ENCODE measurements at places on chromosomes 5 and 9.
A peak's percentile ranks its signal among the peaks of the same experiment; 100 is the strongest.

DNA sequence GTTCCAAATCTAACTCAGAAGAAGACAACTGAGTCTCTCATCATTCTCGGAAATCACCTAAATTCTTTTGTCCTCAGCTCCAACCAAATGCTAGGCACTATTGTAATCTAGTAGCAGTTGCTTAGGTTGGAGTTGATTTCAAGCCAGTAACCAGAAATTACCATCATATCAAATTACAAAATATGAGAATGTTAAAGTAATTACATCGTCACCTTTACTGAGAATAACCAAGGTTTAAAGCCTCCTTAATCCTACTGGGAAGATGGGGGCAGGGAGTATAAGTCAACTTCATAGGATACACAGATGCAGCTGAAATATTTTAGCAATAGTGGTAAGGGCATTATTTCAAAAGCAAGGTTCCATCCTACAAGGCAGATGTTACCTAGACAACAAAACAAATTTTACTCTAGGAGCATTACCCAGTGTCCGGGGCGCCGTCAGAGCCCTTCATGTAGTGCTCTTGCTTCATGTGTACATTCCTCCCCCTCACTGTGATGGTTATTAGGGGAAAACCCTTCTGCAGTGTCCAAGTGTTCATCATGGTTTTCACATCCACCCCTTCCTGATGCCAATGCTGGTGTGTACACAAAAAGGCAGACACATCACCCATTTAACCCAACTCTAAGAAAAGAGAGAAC, 19.5 kb downstream of the ERAP1 start:
- DNase-seq = no peak

- peak; percentile 90 for DNase-seq
Measured at GRCh38 chr9:87556039-87556438, 58.4 kb downstream of the DAPK1 start.

- peak; percentile 84 for DNase-seq
Measured at GRCh38 chr9:81588148-81588871, 101.0 kb downstream of the TLE1 start.

- no peak for DNase-seq
Measured at GRCh38 chr9:92965061-92965758, 17.9 kb downstream of the FGD3 start.

GRCh38 chr9:92138157-92138959, 23.1 kb upstream of the SPTLC1 start:
- peak; percentile 65 for DNase-seq

DNA sequence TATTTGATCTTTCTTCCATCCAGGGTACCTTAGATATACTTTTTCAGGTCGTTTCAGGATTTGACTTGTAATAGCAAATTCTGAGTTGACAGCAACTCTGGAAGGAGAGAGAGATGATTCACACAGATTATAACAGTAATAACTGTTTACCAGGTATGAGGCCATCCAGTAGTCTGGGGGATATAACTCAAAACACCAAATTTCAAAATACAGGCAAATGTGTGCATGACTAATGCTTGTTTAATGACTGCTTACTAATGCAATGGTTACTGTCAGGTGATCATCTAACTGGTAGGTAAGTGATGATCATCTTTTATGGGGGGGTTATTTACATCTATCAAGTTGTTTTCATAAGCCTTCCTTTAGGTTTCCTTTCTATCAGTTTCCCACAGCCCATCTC, 412.3 kb downstream of the MAT2B start:
- DNase-seq = no peak

GRCh38 chr9:24257726-24258125, 288.0 kb downstream of the IZUMO3 start:
- peak; percentile 52 for DNase-seq

GRCh38 chr5:177427211-177427822, 841 bp downstream of the GRK6 start:
- no peak for DNase-seq

- DNase-seq = no peak
Measured at GRCh38 chr5:88666761-88667495, 216.1 kb downstream of the MEF2C start.

DNA sequence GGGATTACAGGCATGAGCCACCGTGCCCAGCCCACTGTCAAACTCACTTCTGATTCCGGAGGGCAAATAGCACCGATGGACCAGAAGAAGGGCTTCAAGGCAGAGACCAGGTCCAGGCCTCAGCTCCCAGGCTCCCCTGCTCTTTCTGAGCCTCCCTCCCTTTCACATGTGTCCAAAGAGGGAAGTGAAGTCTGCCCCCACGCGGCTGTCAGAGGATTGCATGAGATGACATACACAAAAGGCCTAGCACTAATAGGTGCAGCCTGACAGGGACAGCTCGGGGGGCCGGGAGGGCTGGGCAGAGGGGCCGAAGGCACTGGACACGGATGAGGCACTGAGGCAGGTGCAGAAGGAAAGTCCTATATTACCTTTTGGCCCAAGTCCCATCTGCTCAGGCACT, 16.1 kb downstream of the FBP1 start:
- no peak for DNase-seq

DNA sequence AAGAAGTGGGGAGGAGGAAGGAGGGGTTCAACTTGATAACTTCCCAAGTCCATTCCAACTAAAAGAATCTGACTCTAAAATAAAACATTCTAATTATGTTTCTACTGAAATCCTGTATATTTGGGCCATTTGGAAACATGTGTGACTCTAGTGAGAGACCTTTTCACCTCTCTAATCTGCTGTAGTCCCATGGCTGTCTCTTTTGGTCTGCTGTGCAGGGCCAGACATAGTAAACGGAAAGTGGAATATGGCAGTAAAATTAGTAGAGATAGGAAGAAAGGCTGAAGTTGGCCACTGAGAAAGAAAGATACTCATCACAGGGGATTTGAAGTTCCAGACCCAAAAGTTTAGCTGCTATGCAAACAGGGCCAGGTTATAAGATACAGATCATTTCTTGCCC, 15.9 kb downstream of the RFX3 start:
- no peak for DNase-seq

- no peak for DNase-seq
Measured at GRCh38 chr5:170752257-170753215, 31.0 kb upstream of the GABRP start.

DNA sequence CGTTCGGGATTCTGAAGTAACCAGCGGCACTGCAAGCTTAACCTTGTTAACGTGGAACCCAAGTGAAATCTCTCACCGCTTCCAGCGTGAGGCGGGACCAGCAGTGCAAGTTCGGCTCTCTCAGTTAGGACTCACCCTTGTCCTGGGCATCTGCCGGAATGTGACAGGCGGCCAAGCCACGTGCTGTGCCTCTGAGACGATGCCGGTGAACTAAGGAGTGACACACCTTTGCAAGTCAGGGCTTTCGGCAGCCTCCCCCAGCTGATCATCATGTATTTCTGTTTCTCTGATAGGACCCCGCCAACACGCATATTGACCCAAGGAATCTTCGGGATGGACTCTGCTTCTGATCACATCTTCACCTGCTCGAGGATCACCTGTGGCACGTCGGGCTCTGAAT, 415.0 kb upstream of the IRX1 start:
- no peak for DNase-seq

GRCh38 chr9:134357631-134358025, 31.4 kb downstream of the RXRA start:
- DNase-seq = no peak

- DNase-seq = no peak
Measured at GRCh38 chr5:141528291-141528984, 39.6 kb downstream of the PCDHGC5 start.

DNA sequence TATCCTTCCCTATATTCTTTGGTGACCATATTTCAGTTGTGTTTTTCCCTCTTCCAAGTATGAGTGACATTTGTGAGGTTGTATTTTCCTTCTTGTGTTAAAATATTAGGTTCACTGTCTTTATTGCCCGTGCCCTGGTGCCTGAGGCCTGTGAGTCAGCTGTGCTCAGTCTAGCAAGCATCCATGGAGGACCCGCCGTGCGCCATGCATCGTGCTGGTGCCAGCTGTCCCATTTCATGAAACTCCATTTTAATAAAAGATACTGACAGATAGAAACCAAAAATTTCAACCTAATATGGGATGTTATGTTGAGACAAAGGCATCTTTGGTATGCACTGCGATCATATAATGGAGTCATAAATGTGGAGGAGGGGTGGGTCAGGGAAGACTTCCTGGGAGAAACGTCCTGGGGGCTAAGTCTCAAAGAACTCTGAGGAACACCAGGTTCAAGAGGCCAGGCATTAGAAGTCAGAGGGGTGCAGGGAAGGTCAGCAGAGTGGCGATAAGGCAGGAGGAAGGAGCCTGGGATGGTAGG, 34.0 kb upstream of the FGF1 start:
- no peak for DNase-seq
